GM13976 (cell line): ENCODE measurements at places on chromosomes 7 and 10.

DNA sequence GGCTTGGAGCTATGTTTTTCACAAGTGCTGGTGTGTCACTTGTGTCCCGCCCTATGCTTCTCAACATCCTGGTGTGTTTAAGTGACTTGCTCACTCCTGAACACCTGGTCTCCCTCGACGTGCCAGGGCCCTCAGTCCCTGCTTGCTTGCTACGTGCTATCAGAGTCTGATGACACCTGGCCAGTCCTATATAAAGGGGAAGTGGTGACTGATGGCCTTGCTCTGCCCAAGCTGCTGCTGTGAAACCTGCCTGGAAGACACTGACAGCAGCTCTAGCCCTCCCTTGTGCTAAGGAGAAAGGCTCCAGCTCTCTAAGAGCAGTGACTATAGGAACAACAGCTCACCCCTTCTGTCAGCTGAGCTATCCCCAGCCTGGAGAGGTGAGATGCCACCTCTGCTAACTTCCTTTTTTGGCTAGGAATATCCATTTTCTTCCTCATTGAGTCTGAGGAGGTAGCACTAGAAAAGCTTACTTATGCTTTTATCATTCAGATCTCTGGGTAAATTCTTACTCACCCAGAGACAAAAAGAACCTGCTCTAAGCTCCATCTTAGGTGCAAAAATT, 77.2 kb upstream of the PLXNA4 start:
- no peak for DNase-seq

GRCh38 chr10:37872283-37872682, 14.9 kb upstream of the ZNF248 start:
- DNase-seq, result no peak

GRCh38 chr7:128791972-128792327, 182 bp downstream of the CCDC136 start:
- no peak for DNase-seq

- DNase-seq, result peak; percentile 41
Measured at GRCh38 chr10:24701447-24701846, 22.2 kb downstream of the ARHGAP21 start.

DNA sequence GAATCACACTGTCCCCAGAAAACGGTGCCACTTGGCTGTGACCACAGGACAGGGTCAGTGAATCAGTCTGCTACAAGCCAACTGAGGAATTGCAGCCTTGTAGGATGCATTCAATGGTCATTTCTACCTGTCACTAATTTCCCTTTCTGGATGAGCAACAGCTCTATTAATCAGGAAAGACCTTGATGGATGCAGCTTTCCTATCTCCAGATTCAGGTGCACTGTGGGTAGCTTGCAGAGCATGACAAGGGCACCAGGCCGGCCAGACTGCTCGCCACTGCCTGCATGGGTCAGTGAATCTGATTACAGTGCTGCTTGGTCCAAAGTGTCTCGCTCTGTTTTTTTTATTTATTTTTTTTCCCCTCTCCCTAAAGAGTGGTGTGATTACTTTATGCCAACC, 506.8 kb upstream of the AUTS2 start:
- no peak for DNase-seq

- DNase-seq, result no peak
Measured at GRCh38 chr7:71184609-71185008, 52.7 kb downstream of the GALNT17 start.

DNA sequence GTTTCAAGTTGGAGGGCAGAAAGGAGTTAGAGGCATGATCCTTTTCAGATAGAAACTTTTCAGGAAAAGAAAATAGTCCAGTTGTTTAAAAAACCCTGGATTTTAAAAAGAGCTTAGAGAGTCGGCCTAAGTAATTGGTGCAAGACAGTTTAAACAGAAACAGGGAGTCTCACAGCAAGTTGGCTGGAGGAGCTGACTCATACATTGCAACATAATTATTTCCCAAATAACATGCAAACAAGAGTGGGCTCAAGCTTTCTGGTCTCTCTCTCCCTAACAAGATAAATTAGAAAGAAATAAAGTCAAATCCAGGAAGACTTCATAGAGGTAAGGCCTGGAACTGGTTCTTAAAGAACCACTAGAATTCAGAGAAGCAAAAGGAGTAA, 100.3 kb upstream of the AGBL3 start:
- DNase-seq, result no peak

DNA sequence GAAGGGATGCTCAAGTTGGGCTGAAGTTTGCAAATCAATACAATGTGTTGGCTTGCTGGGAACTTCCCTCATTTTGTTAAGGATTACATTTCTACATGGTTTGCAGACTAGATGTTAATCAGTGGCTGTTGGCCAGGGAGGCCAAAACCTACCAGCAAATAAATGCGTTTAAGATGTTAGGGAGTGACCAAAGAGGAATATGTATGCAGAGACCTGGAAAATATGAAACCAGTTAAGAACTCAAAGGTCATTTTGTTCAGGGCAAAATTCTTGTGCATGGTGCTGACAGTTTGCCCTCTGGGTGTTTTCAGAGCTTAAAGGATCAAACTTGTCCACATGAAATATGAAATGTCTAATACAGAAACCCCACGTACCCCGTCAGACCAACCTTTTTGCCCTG, 30.3 kb downstream of the GATA3 start:
- DNase-seq, result no peak
